ENCODE measurements at places on chromosomes 4 and X.
A peak's percentile ranks its signal among the peaks of the same experiment; 100 is the strongest.

DNA sequence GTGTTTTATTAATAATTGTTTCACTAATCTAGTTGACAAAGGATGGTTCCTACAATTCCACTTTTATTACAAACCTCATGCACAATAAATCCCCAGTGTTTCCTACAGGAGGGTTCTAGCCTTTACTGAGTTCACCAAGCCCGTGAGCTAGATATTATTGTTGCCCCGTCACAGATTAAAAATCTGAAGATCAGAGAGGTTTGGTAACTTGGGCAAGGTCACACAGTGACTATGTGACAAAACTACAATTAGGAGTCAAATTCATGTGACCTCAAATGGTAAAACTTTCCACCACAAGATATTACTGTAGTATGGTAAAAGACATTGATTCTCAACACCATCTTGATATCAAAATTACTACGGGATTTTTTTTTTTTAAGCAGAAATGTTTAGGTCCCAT lies 124.6 kb downstream of the BTC start:
- no peak for DNase-seq

- peak; percentile 8 for DNase-seq
Measured at GRCh38 chr4:72031868-72032608, at the start of gene NPFFR2. Gene NPFFR2, plus strand, starts transcription at chr4:72032000. Its CDS starts 96,592 bp downstream, at chr4:72128592.

- no peak for DNase-seq
Measured at GRCh38 chrX:2490634-2491033, 10.1 kb downstream of the DHRSX start.

DNA sequence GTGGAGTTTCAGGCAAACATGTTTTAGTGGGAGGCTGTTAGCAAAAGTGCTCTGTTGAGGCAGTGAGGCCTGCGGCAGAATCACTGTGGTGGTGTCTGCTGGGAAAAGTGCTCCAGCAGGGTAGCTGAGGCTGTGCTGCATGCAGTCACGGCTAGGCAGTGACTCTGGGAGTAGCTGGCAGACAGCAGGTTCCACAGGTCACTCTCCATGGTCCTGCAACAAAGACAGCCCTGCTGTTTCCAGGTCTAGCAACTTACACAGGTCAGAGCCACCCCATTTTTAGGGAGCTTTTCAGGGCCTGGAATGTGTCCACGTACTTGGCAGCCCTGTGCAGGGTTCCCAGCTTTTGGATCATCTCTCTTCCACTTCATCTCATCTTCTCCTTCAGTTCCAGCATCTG lies 184.3 kb downstream of the NAA11 start:
- DNase-seq: peak; percentile 5

- peak; percentile 91 for DNase-seq
Measured at GRCh38 chrX:109536439-109537323, at the start of gene NXT2. Gene NXT2, plus strand, starts transcription at chrX:109536844. Its CDS starts 163 bp downstream, at chrX:109537007.

- DNase-seq: no peak
Measured at GRCh38 chr4:139403462-139403861, 50.5 kb upstream of the RAB33B start.

DNA sequence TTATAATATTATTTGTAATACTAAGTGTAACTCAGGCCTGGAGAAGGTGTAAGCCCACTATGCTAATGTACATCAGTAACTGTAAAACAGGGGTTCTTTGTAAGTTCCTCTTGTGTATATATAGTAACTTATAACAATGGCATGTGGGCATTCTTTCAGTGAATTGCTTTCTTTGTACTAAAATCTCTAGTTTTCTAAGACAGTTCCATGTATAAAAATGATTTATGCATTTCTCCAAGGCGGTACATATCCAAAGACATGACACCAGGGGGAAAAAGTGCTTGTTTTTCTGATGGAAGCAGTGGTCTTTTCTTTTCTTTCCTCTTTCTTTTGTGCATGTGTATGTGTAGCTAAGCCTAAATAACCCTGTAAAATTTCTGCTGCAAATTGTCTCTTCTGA lies 702.4 kb upstream of the GRID2 start:
- no peak for DNase-seq

DNA sequence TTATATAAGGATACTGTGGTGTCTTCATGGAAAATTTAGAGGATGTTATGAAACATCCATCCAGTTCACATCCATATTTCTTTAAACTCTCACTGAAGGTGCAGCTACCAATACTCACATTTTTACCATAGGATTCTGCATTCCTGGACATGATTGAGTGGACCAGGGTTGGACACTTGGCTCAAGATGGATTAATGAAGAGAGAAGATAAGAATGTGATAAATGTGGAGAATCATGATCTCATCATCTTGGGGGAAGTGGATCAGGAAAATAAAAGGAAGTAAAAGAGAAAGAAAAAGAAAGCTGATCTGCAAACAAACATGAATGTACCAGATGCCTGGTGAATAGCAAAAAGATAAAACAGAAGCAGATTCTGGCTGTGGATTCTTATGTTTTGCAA lies 175.4 kb downstream of the NPFFR2 start:
- no peak for DNase-seq

DNA sequence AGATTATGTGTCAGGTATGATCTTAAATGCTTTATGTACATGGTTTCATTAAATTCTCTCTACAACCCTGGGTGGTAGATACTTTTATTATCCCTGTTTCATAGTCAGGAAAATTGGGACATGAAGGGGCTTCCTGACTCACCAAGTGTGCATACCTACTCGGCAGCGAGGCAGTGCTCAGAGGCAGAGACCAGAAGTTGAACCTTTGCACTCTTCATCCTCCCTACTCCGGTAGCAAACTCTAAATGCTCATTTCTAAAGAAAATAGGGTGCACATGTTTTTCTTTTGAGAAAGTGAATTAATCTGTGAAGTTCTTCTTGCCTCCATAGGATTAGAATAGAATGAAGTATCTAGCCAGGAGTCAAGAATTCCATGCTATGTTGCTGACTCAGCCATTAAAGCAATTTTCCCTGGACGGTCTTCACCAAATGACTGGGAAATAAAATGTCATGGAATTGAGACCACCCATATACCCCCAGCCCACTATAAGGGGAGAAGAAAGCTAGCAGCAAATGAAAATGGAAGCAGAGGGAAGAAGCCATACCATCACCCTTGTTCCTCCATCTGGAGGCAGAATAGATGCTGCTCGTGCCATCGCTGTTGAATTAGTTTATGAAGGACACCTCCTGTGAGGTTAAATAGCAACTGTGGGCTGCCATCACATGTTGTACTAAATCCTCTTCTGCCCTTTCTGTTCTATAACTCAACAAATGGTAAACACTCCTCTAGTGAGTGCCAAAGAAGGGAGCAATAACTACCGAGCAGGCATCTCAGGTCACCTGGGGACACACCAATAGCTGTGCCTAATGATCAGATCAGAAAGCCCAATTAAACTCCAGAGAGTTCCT lies 355.4 kb downstream of the CAMK2D start:
- DNase-seq: no peak

DNA sequence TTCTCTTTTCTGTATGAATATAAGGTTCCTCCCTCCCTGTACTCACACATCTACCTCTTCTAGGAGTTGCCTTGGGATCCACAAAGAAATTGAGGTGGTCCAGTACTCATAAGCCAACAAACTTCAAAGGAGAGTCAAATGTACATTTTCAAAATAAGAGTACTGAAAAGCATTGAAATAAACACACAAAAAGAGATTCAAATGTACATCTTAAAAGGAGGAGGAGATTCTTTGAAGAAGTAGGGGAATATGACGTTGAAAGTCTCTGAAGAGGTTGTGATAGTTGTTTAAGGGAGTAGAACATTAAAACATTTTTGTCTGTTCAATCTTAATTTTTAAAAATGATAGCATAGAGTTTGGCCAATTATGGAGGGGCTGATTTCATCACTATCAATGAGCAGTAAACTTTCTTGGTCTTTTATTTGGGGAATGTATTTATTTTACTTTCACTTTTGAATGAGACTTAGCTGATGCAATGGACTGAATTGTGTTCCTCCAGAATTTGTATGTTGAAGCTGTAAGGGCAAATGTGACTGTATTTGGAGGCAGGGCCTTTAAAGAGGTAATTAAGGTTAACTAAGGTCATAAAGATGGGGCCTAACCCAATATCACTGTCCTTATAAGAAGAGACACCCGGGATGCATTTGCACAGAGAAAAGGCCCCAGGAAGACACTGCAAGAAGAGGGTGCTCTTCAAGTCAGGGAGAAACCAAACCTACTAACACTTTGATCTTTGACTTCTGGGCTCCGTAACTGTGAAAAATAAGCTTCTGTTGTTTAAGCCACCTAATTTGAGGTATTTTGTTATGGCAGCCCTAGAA lies 226.3 kb upstream of the PGRMC2 start:
- DNase-seq: no peak

DNA sequence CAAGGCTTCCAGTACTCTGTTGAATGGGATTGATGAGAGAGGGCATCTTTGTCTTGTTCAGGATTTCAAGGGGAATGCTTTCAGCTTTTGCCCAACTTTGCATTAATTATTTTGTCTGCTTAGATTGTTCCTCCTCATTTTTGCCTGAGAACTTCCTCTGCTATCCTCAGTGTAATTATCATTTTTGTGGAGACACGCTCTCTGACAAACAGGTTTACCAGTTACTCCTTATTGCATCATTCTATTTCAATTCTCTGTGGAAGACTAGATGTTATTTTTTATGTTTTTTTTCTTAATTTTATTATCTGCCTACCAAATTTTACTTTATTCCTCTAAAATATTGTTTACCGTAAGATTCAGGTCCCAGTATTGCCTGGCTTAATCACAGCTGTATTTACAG lies 349.2 kb downstream of the ADGRL3 start:
- DNase-seq: no peak

GRCh38 chrX:37921758-37922157 lies 74.4 kb upstream of the DYNLT3 start:
- DNase-seq: peak; percentile 7

DNA sequence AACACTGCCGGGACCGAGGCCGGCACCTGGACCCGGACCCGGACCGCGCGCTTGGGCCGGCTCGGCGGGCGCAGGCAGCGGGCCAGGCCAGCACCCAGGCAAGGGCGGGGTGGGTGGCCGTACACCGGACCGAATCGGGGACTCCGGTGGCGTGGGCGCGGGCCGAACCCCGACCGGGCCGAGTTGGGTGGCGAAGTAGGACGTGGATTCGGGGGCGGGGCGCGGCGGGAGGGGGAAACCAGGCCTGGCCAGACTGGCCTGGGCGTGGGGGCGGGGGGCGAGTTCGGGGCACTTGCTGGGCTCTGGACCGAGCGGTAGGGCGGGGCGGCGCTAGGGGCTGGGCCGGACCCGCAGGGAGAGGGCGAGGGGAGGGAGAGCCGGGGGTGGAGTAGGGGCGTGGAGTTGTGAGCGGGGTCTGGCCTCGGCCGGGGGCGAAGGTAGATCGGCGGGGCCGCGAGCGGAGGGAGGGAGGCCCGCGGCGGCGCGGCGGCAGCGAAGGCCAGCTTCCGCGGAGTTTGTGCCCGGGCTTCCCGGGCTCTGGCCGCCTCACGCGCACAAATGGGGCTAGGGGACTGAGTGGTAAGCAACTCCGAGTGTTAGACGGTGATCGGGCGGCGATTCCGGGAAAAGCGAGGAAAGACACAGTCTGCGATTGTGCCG lies 1.8 kb upstream of the BCORL1 start:
- DNase-seq: no peak

GRCh38 chrX:65745992-65746391 lies 78.5 kb downstream of the MSN start:
- DNase-seq: no peak

GRCh38 chr4:38161208-38162113 lies 201.3 kb downstream of the PTTG2 start:
- DNase-seq: no peak

DNA sequence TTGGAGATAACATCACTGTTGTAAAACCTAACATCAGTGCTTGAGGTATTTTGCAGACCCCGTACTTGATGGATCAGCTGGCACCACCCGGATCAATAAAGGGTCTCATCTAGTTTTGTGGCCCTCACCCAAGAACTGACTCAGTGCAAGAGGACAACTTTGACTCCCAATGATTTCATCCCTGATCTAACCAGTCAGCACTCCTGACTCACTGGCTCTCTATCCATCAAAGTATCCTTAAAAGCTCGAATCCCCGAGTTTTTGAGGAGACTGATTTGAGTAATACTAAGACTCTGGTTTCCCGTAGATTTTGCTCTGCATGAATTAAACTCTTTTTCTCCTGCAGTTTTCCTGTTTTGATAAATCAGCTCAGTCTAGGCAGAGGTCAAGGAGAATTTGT lies 2498.1 kb downstream of the PCDH7 start:
- DNase-seq: no peak

- DNase-seq: no peak
Measured at GRCh38 chr4:172838943-172839342, 329.7 kb upstream of the GALNT7 start.

DNA sequence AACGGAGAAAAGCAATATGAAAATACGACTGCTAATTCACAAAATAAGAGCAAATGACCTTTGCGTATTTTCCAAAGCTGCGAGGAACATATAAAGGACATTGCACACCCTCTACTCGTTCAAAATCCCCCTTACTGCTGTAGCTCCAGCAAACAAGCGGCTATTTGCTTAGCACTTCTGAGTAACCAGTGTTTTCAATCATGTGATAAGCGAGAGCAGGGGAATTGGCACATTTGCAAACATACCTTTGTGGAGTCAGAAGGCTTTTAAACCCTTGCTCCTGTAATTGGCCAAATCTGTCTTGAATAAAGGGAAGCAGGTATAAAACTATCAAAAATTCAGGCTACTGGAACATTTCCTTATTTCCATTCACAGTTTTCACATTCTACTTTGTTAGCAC lies 610.2 kb downstream of the UBE2NL start:
- DNase-seq: no peak

DNA sequence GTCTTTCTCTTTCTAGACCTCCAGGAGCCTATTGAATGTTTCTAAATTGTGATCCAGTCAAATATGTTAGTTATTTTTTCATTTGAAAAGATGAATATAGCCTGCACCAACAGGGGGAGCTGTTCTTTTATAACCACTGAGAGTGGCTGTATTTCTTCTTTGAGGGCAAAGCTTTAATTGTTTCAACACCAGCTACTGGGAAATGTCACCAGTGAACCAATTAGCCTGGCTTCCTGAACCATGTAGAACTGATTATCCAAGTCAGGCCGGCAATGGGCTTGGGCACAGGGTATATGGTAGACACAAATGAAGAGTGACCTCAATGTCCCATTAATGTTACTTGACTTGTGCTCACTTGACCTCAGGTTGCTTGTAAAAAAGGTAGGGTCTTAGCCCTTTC lies 4.8 kb upstream of the DAPP1 start:
- DNase-seq: peak; percentile 15

- DNase-seq: no peak
Measured at GRCh38 chr4:182307746-182308145, 64.5 kb downstream of the TENM3 start.

DNA sequence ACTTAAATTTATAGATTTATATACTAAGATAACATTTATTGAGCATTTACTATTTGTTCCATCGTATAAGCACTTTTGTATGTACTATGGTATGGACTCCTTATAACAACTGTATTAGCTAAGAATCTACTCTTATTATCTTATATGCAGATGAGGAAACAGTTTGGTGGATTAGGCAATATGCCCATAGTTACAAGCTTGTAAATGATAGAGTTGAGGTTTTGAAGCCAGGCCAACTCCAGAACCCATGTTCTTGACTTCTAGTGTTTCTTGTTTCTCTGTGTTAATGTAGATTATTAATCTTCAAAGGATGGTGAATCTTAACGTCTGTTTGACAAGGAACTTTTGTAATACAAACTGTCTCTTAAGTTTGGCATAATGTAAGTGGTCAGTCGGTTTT lies 71.3 kb downstream of the STIM2 start:
- no peak for DNase-seq

- no peak for DNase-seq
Measured at GRCh38 chr4:88659890-88660208, 37.8 kb downstream of the NAP1L5 start.

Measured in AG08396 (cell line).